ENCODE measurements at places on chromosomes 4 and X. TPM values are rescaled to one million over a fixed set of nuclear protein-coding genes. Genes with fewer than 3 reads are reported as not detected.

MCF2 gene
- 0.39 TPM for total RNA-seq

MTMR8 gene
- total RNA-seq, result 11.8 TPM

MAGEB10 gene
- total RNA-seq, result not detected

GLRB gene
- total RNA-seq, result not detected

ZNF718 gene
- 18.0 TPM for total RNA-seq

TLR3 gene
- total RNA-seq, result 0.10 TPM

- H3K27ac ChIP-seq, result no peak overlapping the region
- no peaks in the 10 kb centered on the region for H3K36me3 ChIP-seq
- no peak overlapping the region for H3K4me3 ChIP-seq
Measured at GRCh38 chrX:154731184-154731583, 19.7 kb downstream of the GAB3 start.

- H3K4me3 ChIP-seq, result no peak overlapping the region
- H3K27me3 ChIP-seq, result no peaks in the 10 kb centered on the region
- H3K4me1 ChIP-seq, result no peaks in the 10 kb centered on the region
- DNase-seq, result no peak
Measured at GRCh38 chr4:146469022-146469421, 52.7 kb downstream of the SLC10A7 start.

GRCh38 chr4:128787509-128788311 is 21.8 kb upstream of the JADE1 start:
- no peaks in the 10 kb centered on the region for H3K36me3 ChIP-seq
- H3K27me3 ChIP-seq, result no peaks in the 10 kb centered on the region
- H3K27ac ChIP-seq, result no peak overlapping the region
- no peak for DNase-seq
- no peak overlapping the region for H3K4me3 ChIP-seq

DNA sequence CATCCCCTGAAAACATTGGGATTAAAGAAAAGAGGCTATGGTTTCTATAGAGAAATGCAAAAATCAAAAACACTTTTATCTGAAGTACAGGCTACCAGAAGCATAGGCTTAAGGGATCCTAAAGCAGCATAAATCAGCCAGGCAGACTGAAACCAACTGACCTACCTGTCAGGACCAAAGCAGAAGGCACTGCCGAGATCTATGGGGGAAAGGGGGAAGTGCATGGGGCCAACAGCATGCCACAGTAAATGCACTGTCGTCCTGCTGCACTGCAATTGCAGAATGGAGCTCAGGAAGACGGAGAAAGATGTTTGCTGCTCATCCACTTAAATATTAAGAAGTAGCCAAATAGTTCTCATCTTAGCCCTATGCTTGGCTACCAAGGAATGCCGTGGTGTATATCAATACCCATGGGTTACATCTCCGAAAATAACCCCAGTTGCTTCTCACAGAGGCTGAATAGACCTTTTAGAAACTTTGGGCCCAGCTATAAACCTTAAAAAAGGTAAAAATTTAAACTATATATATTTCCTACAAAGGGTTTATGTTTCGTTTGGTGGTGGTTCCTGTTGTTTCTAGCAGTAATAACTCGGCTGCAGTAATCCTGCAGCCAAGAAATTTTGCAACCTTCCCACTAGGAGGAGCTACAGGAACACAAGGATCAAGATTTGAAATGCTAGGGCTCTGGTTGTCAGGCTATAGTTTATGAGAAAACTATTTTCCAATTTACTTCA is 312.2 kb upstream of the DIAPH2 start:
- no peak overlapping the region for H3K27ac ChIP-seq
- H3K36me3 ChIP-seq, result no peaks in the 10 kb centered on the region
- H3K27me3 ChIP-seq, result no peaks in the 10 kb centered on the region
- no peaks in the 10 kb centered on the region for H3K4me1 ChIP-seq

DNA sequence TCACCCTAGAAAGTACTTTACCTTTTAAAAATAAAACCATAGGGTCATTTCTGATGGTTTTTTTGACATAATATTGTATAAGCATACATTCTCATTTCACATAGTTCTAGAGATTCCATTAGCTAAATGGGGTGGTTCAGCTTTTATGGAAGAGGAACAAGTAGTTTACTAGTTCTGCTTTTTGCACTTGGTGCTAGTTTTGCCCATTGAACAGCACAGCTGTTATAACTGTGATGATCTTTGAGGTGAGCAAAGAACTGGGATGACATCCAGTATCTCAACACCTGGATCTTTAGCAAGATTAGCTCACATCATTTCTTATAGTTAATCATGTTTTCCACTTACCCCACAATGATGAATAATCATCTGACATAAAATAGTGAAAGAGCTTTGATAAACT is 40.9 kb downstream of the MOB1B start:
- H3K27ac ChIP-seq, result no peak overlapping the region
- peaks cover 13% of the 10 kb centered on the region for H3K4me1 ChIP-seq
- no peaks in the 10 kb centered on the region for H3K27me3 ChIP-seq
- H3K36me3 ChIP-seq, result no peaks in the 10 kb centered on the region

DNA sequence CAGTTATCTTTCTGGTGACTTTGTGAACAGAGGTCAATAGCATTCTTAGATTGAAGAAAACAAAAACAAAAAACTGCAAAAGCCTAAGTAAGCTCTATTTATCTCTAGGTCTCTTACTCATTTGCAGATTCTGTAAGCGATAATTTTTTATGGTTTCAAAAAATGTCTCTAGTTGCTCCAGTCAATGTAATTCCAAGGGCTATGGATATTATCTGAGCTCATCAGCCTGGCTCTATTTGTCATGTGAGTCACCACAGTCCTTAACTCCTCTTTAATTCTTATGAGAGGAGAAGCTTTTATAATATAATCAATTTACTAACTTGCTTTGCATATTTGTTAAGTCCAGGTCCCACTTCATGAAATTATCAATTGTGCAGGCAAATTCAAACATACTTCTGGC is 79.1 kb downstream of the NPFFR2 start:
- H3K4me1 ChIP-seq, result no peaks in the 10 kb centered on the region
- no peaks in the 10 kb centered on the region for H3K36me3 ChIP-seq
- no peak for DNase-seq
- no peak overlapping the region for H3K27ac ChIP-seq

GRCh38 chr4:169314906-169315305 is 44.1 kb upstream of the SH3RF1 start:
- H3K27ac ChIP-seq, result no peak overlapping the region
- H3K36me3 ChIP-seq, result no peaks in the 10 kb centered on the region
- no peaks in the 10 kb centered on the region for H3K4me1 ChIP-seq
- no peaks in the 10 kb centered on the region for H3K27me3 ChIP-seq
- no peak overlapping the region for H3K4me3 ChIP-seq

DNA sequence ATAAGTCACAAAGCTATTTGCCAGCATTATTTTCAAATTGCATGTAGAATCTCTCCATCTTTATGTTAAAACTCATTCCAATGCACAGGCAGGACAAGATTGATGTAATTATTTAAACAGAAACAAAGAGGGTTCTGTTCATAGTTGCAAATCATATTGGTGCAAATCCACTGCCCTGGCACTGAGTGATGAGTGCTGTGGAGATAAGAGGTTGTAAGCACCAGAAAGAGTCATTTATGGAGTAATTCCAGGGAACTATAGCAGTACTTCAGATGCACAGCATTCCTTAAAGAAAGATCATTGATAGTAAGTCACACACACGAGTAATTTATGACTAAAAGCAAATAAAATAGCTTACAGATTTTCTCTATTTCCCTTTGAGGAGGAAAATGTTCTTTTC is 337.7 kb upstream of the CTSO start:
- no peak overlapping the region for H3K27ac ChIP-seq
- no peak for DNase-seq
- no peak overlapping the region for H3K4me3 ChIP-seq

GRCh38 chr4:1594871-1595788 is 89.0 kb downstream of the FAM53A start:
- no peak for DNase-seq
- H3K4me3 ChIP-seq, result no peak overlapping the region
- no peaks in the 10 kb centered on the region for H3K4me1 ChIP-seq
- no peaks in the 10 kb centered on the region for H3K27me3 ChIP-seq

DNA sequence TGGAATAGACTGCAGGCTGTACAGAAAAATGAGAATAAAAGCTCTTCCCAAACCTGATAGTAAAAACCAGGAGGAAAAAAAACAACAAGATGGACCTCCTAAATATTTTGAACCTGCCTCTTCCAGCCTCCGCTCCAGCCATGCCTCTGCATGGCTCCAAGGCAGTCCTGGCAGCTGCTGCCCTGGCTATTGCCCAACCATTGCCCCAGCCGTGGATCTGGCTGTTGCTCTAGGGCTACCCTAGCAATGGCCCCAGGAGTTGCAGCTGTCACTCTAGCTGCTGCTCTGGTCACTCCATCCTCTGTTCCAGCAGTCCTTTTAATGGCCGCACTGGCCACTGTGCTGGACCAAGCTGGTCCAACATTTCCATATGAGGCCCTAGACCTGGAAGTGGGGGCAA is 1756.0 kb downstream of the C4orf33 start:
- H3K27me3 ChIP-seq, result no peaks in the 10 kb centered on the region
- no peak overlapping the region for H3K4me3 ChIP-seq
- H3K4me1 ChIP-seq, result no peaks in the 10 kb centered on the region
- DNase-seq, result no peak
- no peaks in the 10 kb centered on the region for H3K36me3 ChIP-seq
- H3K27ac ChIP-seq, result no peak overlapping the region

- no peaks in the 10 kb centered on the region for H3K36me3 ChIP-seq
- no peak for DNase-seq
- H3K4me1 ChIP-seq, result no peaks in the 10 kb centered on the region
Measured at GRCh38 chrX:6793000-6793399, 258.1 kb upstream of the VCX3A start.

DNA sequence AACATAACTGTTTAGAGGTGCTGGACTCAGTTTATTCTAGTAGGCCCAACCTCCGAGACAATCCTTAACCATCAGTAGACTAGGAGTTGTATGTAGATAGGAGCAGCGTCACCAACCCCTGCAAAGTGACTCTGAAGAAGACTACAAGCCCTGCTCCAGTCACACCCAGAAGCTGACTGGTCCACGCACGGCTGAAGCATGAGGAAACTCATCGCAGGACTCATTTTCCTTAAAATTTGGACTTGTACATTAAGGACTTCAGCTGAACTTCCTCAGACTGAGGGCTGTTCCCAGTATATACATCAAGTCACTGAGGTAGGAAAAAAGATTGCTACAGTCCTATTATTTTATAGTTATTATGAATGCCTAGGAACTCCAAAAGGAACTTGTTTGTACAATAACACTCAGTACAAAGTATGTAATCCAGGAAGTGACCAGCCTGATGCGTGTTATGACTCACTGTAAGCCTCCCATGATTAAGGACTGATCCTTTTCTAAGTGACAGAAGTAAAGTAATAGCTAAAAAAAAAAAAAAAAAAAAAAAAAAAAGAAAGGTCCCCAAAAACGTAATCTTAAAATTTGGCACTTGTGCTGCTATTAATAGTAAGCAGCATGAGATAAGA is 41.6 kb upstream of the UGT2B7 start:
- no peak overlapping the region for H3K4me3 ChIP-seq
- no peaks in the 10 kb centered on the region for H3K4me1 ChIP-seq
- H3K36me3 ChIP-seq, result no peaks in the 10 kb centered on the region
- H3K27me3 ChIP-seq, result no peaks in the 10 kb centered on the region
- DNase-seq, result no peak

DNA sequence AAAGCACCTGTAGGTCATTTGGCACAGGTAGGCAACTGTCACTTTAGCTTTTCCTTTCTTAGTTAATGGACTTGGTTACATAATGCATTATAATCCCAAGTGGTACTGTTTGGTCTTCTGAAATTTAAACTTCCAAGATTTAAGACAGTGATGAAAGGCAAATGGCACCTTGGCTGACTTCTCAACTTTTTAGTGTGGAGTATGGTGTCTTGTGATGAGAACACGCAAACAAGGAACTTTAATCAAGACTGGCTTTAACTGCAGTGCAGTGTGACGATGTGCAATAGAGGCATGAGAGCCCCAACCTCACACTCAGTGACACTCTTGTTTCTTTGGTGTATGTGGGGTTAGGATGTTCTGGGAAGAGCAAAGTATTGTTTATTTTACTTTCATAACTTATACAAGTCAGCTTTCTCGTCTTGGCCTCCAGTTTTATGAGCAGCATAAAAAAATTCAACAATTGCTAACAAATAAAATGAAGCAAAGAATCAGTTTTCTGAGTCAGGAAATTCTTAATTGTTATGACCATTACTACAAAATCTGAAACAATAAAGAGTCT is 171.9 kb downstream of the MAD2L1 start:
- H3K27me3 ChIP-seq, result no peaks in the 10 kb centered on the region
- no peak overlapping the region for H3K4me3 ChIP-seq
- no peak overlapping the region for H3K27ac ChIP-seq
- H3K4me1 ChIP-seq, result no peaks in the 10 kb centered on the region
- no peak for DNase-seq

DNA sequence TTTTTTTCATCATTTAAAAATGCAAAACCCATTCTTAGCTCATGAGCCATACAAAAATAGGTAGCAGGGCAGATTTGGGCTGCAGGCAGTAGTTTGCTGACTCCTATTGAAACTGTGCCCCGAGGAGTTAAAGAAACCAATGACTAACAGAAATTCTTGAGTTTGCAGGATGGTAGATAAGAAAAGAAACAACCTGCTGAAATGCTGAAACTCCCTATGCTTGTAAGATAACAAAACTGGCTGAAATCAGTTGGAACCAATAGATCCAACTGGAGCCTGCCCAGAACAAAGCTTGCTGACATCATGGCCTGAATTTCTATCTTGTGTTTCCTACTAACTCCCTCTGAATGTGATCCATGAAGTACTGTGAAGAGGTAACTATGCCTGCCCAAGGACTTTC is 68.6 kb downstream of the ANOS1 start:
- DNase-seq, result no peak
- no peaks in the 10 kb centered on the region for H3K4me1 ChIP-seq
- H3K27me3 ChIP-seq, result no peaks in the 10 kb centered on the region
- H3K4me3 ChIP-seq, result no peak overlapping the region
- no peaks in the 10 kb centered on the region for H3K36me3 ChIP-seq
- H3K27ac ChIP-seq, result no peak overlapping the region

- H3K27me3 ChIP-seq, result no peaks in the 10 kb centered on the region
- no peaks in the 10 kb centered on the region for H3K36me3 ChIP-seq
Measured at GRCh38 chr4:100781435-100781834, 263.6 kb upstream of the EMCN start.

- no peaks in the 10 kb centered on the region for H3K27me3 ChIP-seq
- H3K36me3 ChIP-seq, result no peaks in the 10 kb centered on the region
- DNase-seq, result no peak
- no peak overlapping the region for H3K27ac ChIP-seq
- H3K4me3 ChIP-seq, result no peak overlapping the region
- no peaks in the 10 kb centered on the region for H3K4me1 ChIP-seq
Measured at GRCh38 chr4:52202931-52203330, 151.8 kb downstream of the SPATA18 start.
